ENCODE measurements at places on chromosomes 2 and 18.

- DNase-seq: no peak
Observed at GRCh38 chr18:8724452-8724851, 19.1 kb downstream of the MTCL1 start.

DNA sequence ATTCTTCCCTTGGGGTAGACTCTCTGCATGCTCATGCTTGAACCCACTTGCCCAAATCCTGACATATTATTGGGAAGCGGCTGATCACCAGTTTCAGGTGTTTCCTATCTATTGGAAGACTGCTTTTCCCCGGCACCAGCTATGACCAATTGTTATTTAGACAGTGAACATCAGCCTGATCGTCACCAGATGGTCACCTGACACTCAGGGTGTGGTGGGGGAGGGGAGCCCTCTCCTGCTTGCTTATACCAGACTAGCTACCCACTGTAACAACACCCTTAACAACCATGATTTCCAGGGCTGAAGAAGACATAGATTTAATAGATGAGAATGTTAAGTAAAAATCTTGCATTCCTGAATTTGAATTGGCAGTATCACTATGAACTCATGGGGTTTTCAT, 44.3 kb downstream of the RBM43 start:
- DNase-seq: no peak

DNA sequence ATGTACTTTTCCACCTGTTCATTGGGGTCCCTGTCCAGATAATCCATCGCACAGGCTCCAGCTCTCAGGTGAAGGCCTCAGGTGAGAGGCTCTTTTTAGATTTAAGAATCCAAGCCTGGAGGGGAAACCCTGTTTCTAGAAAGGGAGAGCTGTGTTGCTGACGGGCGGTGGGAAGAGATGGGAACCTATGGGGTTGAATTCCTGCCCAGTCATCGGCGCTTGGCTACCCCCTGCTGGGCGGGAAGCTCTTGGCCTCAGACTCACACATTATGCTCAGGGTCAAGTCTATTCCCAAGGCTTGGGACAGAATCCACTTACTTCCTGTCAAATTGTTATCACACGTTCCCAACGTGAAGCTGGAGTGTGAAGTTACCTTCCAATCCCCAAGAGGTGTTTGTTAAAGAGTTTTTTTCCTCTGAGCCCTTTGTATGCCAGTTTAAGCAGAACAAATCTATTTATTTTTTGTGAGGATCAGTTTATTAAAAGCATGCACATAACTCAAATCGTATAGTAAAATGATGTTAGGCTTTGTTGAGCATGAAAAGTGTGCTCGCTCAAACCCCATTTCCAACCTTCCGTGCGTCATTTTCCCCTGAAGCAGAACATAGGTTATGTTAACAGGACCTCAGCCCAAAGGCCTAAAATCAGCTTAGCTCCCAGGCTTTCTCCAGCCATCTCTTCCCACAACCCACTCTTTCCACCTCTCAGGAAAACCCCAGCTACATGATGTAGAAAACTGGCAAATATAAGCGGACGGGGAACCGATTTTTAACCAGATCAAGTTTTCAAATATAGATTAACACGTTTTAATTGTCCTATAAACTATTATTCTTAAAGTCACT, 181.7 kb upstream of the ETAA1 start:
- DNase-seq: no peak

DNA sequence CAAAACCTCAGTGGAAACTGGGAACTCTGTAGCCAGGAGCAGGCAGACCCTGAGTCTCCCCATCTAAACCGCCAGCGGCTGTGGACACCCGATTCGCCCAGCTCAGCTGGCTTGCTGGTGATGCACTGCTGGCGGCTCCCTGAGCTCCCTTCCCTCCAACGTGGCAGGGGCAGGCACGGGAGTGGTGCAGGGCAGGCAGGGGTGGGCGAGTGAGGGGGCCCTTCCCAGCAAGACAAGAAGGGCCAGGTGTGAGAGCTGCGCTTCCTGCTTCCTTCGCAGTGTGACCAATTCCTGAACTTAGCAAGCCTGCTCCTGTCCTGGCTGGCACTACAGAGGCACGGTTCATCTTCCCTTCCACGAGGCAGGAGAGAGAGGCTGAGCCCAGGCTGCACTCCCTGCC, 12.3 kb upstream of the SEMA4C start:
- DNase-seq: no peak

GRCh38 chr2:69766014-69766413, 24.1 kb downstream of the ANXA4 start:
- no peak for DNase-seq

- DNase-seq: no peak
Observed at GRCh38 chr2:190843890-190844699, 36.5 kb upstream of the GLS start.

- DNase-seq: no peak
Observed at GRCh38 chr18:62829936-62830335, 114.6 kb downstream of the PHLPP1 start.

- DNase-seq: no peak
Observed at GRCh38 chr2:3354986-3355385, 22.6 kb downstream of the EIPR1 start.

DNA sequence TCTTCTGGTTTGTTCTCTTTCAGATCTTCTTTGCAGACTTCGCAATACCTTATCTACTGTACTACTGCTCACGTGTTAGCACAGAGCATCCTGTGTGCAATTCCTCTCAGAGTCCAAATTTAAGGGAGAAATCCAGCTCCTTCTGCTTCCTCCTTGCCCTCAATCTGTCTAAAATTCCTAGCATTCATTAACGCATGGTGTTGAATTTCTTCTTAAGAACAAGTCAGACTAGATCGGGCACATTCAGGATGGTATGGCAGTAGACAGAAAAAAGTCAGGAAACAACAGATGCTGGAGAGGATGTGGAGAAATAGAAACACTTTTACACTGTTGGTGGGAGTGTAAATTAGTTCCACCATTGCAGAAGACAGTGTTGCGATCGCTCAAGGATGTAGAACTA, 206.1 kb upstream of the CDH7 start:
- no peak for DNase-seq

DNA sequence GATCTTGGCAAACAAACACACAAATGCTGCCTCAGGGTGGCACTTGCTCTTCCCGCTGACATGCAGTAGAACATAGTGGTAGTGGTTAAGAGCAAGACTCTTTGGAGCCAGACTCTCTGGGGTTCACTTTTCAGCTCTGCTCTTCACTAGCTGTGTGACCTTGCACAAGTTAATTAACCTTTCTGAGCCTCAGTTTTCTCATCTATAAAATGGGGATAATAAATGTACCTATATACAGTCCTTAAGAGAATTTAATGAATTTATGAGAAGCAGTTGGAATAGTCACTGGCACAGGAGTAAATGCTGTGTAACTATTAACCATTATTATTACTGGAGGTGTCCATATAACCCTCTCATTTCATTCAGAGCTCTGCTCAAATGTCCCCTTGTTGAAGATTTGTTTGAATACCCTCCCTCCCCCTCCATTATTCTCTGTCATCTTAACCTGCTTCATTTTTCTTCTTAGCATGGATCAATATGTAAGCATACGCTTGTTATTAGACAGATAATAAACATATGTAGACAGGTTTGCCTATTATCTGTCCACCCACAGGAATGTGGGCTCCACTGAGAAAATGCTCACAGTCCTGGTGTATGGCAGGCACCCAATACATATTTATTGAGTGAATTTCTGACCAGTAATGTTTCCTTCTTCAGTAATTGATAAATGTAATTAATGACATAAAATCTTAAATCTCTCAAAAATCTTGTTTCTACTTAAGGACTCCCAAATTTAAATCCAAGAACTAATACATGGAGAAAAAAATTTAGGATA, 64.5 kb downstream of the TSPYL6 start:
- no peak for DNase-seq

DNA sequence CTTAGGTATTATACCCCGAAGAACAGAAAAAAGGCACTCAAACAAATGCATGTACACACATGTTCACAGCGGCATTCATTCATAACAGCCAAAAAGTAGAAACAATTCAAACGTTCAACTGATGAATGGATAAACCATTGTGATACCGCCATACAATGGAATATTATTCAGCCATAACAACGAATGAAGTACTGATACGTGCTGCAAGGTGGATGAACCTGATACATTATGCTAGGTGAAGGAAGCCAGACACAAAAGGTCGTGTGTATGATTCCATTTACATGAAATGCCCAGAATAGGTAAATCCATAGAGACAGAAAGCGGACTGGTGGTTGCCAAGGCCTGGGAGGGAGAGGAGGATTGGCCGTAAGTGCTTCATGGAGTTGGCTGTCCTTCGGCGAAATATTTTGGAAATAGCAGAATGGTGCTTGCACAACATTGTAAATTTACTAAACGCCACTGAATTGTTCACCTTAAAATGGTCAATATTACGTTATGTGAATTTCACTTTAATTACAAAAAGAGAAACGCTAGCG, 750 bp upstream of the RMP24 start:
- peak; percentile 46 for DNase-seq

- DNase-seq: no peak
Observed at GRCh38 chr2:237097911-237098702, 12.4 kb downstream of the COPS8 start.

GRCh38 chr2:3913166-3913565, 209.8 kb downstream of the DCDC2C start:
- no peak for DNase-seq

DNA sequence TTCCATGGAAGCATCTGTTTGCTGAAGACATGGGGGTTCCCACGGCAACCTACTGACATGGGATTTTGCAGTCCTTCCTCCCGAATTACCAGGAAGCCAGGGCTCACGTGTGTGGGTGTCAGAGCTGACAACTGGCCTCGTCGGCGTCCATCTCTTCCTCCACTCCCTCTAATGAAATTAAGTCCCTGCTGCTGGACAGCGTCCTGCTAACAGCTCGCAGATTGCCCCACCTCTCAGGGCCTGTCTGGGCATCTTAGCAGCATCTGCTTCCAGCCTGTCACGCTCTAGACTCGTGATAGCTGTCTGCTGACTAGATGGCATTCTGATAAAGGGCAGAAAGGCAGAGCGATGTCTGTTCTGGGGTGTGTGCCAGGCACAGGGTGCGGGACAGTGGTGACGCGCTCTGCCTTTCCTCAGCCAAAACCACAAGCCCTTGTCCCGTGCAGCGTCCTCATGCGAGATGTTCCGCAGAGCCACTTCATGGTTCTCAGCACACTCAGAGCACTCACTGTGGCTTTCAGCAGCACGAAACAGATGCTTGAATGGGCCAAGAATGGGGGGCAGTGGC, 161.1 kb downstream of the ARL4C start:
- no peak for DNase-seq

DNA sequence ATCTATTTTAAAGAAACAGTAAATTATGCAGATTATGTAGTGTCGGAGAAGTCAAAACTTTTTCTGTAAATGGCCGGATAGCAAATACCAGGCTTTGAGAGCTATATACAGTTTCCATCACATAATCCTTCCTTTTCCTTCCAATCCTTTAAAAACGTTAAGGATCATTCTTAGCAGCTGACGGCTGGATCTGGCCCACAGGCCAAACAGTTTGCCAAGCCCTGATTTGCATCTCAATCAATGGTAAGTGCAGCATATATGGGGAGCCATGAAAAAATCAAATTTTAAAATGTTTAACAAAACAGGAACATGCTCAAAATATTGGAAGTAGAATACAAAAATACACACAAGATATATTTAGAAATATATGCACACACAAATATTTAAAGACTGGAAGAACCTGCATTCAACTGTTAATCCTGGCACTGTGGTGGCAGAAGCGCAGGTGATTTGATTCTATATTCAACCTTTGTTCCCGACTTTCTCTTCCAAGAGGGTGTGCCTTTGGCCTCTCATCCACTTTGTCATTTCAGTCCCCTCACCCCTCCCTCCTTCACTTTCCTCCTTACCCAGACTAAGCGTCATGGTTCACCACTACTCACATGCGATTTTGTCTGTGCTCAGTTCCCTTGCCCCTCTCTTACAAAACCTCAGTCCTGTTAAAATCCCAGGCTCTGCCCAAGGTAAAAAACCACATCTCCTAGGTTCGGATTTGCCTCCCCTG, 27.3 kb downstream of the NDUFA10 start:
- no peak for DNase-seq

DNA sequence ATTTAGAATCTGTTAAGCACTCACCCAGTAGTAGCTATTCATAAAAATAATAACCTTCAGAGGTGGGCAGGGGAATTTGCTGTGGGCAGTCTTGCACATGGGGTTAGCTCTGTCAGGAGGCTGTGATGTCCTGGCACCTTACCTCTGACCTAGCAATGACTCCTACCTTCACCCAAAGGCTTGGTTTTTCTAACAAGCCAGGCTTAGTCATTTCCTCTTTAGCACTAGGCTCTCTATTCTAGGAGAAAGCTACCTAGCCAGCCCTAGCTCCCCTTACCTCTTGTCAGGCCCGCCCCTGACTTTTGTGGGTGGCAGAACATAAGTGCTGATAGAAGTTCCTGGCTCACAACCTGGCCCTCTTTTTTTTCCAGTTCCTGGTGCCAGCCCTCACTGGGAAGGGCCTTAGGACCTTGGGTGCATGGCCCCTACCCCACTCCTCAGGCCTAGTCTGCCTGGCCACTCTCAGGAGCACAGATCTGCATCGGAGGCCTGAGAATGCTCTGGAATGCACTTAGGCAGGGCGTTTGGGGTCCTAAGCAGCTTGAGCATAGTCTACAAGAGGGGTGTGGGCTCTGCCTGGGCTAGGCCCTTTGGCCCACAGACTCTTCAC, 17.7 kb downstream of the CPLX4 start:
- DNase-seq: no peak

DNA sequence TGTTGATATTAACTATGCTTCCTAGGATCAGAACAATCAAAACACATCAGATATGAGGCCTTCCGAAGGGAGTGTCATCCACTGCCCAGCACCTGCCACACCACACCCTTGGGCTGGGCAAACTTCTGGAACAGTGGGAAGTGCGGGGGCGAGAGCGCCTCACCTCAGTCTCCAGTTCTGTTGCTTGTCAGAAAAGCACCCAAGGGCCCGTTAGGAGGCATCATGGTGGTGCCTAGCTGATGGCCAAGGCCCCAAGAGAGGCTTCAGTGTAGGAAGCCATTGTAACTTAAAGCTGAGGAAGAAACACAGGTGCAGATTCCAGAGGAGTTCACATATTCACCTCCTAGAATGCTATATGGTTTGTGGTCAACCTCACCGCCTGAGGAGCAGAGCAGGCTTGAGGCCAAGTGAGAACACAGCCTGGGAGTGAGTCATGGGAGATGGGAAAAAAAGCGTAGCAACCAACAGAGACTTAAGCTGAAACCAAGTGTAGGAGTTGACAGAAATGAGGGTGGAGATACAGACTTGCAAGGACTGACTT, 85.1 kb upstream of the ATL2 start:
- no peak for DNase-seq

DNA sequence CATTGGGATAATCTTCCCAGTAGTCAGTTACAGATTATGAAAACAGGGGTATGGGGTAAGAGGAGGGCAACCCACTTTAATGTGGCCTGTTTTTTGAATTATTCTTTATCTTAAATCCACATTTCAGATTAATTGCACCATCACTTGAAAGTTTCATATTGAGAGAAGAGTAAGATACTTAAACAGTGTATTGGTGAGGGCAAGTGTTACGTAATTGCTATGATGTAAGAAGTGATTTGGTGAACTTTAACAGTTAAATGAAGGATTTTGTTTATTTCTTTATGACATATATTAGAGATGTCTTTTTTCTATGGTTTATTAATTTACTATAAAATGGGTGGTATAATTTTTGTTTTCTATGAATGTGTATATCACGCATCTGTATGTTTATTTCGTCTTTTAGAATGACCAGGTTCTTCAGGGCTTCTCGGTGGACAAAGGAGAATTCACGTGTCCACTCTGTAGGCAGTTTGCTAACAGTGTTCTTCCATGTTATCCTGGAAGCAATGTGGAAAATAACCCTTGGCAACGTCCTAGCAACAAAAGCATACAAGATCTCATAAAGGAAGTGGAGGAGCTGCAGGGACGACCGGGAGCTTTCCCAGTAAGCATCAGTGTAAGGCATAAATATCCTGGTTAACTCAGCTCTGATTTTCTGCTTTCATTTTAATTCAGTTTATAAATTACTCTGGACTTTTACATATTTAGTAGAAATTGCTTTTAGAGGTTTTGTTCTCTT, 171.2 kb upstream of the MYO3B start:
- DNase-seq: no peak

All from NCI-H2029 treated with DMSO at 0.1 percent for 48 hours (cell line).